ENCODE measurements at places on chromosomes 6 and 20. TPM values are rescaled to one million over a fixed set of nuclear protein-coding genes. Genes with fewer than 3 reads are reported as not detected.

The THEMIS gene
- under 0.01 TPM for total RNA-seq

The FRS3 gene
- 0.54 TPM for total RNA-seq

The KIAA1755 gene
- total RNA-seq = 2.5 TPM

The SLC17A1 gene
- total RNA-seq = not detected

The ZKSCAN8 gene
- total RNA-seq = 15.0 TPM

The ANKRD66 gene
- total RNA-seq = not detected

The NTSR1 gene
- 0.56 TPM for total RNA-seq

The KIF16B gene
- 10.0 TPM for total RNA-seq
